ENCODE measurements at places on chromosomes 6 and 20.
A peak's percentile ranks its signal among the peaks of the same experiment; 100 is the strongest.

DNA sequence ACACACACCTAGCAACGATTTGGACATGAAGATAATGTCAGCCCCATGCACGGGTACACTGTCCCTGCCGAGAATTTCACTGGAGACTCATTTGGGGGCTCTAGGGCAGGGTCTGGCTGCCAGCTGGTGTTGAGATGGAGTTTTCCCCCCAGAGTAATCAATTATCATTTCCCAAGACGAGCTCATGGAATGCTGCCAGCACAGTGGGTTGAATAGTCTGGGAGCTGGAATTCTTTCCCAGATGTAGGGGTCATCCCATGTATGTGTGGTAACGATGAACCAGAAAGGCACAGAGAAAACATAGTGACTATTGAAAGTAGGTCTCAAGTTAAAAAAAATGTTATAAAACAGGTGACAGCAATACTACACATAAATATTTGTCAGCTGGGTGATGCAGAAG, 579.9 kb downstream of the MAFB start:
- DNase-seq = no peak

- DNase-seq = peak; percentile 92
Observed at GRCh38 chr20:38873050-38873581, 53.1 kb upstream of the FAM83D start.

DNA sequence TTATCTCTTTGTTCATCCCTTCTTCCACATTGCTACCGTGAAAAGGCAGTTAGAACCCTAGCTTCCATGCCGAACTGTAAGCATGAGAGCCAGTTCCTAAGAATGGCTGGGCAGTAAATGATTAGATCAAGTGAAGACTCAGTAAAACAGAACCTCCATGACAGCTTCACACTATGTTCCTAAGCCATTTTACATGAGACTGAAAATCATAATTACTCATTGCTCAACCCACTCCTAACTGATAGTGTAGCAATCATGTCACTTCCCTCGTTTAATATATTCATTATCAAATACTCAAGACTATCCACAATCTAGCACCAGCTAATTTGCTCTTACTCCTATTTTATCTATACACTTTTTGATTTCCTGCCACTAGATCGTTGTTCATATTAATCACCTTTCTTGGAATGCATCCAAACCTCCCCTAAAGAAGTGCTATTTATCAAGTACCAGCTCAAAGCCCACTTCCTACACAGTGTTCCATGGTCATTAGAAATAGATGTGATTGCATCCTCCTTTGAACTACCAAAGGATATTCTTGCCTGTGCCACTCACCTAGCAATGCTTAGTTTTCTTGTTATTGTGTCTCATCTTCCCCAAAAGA, 6.0 kb downstream of the TMEM30A start:
- no peak for DNase-seq

- no peak for DNase-seq
Observed at GRCh38 chr20:19338380-19338779, 125.9 kb downstream of the SLC24A3 start.

- DNase-seq = no peak
Observed at GRCh38 chr20:56986931-56987720, 279.3 kb downstream of the BMP7 start.

DNA sequence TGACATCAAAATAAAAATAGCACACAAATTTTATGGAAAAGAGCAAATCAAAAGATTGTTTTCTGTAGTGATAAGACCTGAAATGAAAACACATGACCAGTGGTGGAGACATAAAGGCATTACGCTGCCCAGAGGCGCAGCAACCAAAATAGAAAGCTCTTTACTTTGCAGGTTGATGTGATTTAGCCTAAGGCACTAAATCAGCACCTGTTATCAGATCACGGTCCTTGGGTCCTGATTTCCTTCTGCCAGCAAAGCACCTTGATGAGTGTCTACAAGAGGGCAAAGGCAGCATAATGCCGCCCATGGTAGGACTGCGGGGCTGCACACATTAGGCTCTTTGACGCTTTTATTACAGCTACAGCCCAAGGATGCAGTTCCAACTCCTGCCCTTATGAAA, 19.3 kb upstream of the RAMACL start:
- no peak for DNase-seq

GRCh38 chr6:24454452-24454851, 34.9 kb downstream of the GPLD1 start:
- no peak for DNase-seq

DNA sequence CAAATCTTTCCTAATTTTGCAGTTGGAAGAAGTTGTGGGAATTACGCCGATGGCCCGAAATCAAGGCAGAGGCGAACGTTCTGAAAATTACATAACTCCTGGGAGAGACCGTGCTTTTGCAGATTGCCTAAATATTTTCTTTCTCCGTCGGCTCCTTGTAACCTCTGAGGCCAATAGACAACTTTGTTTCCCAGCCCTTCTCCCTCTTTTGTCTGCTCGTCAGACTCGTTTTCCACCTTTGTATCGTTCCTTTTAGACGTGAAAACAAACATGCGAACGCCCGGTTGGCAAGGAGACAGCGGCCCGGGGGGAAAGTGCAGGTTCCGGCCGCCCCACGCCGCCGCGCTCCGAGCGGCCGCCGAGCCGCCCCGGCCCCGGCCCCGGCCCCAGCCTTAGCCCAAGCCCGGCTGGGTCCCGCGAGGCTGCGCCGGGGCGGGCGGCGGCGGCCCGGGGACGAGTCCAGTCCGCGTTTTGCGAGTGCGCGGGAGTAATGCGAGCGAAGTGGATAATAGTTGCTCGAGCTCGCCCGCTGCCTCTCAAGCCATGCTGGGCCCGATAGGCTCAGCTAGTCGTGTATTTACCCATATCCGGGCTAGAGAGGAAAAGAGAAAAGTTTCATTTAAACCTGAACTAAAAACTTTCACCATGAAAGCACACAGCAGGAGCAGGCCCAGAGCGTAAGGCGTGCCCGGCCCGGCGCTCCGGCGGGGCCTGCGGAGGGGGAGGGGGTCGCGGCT, at the start of gene ARID1B:
TSS of gene ARID1B (plus strand) at position 539 of the 737 bp plus-strand sequence. CDS start 303 bp downstream, outside the sequence.
- peak; percentile 87 for DNase-seq

DNA sequence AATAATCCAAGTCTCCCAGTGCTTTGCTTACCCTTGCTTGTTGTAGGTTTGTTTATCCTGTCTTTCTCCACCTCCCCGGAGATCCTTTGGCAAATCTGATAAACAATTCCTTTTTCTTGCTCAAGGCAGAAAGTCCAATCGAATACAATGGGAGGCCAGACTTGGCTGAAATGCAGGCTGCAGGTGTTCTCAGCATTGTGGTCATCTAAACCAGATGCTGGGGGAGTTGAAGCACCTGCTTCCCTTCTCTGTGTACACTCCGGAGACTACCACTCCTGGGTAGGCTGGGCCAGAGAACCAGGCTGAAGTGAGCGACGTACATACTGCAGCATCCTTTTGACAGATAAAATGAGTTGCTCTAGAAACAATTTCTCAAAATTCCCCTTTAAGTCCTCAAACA, 82.6 kb upstream of the PREP start:
- DNase-seq = no peak

- peak; percentile 60 for DNase-seq
Observed at GRCh38 chr6:41278699-41279405, 7.6 kb downstream of the TREM1 start.

- DNase-seq = no peak
Observed at GRCh38 chr20:34952671-34953070, 2.9 kb downstream of the GSS start.

DNA sequence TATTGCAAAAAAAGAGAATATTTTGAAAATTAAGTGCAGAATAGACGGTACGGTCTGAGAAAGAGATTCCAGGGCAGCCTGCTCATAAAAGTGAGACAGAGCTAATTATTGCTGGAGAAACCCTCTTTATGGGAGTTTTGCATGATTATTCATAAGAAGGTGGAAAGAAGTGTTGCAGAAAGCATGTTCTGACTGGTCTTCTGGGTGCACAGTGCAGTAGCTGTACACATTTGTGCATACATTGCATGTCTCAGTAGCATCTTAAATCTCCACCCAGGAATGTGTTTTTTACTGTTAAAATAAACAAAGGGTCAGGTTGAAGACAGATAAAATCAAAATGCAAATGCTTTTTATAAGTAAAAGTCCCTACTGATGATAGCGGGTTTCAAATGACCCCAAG, 1813.6 kb upstream of the DEFB115 start:
- no peak for DNase-seq

DNA sequence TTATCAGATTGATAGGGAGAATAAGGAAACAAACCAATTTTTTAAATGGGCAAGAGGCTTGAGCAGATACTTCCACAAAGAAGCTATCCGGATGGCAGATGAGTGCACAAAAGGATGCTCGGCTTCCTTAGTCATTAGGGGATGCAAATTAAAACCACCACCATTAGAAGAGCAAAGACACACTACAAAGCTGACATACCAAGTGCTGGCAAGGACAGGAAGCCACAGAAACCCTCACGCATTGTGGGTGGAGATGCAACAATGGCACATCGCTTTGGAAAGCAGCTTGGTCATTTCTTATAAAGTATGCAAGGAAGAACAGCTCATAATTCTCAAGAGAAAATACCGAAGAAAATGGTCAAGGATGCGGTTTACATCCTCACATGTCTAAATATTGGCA, 19.8 kb downstream of the BFSP1 start:
- no peak for DNase-seq

- no peak for DNase-seq
Observed at GRCh38 chr6:134623401-134623800, 305.5 kb upstream of the SGK1 start.

DNA sequence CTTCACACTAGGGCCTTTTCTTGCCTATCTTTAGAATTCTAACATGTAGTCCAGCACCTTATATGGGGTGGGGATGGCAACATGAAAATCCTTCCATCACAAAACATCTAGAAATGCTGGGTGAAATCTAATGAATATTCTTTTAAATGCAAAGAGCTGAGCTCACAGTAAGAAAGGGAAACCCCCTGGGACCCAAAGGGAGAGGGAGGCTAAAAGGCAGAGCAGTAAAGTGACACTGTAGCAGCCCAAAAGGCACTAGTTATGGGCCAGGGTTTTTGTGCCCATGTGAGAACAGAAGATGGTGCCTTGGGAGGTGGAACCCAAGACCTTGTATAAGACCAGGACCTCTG, 66.7 kb downstream of the TRAM2 start:
- DNase-seq = no peak

DNA sequence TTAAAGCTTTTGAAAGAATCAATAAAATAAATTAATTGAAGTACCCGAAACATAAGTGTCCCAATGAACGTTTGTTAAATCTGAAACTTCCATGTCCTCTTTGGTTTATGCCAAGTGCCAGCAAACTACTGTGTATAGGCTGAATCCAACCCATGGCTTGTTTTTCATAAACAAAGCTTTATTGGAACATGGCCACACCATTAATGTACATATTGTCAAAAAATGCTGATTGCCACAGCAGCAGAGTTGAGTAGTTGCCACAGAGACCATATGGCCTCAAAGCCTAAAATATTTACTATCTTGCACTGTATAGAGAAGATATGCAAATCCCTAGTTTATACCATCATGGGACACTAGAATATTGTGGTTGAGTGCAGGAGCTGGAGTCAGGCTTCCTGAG, 406.1 kb downstream of the MAFB start:
- no peak for DNase-seq

DNA sequence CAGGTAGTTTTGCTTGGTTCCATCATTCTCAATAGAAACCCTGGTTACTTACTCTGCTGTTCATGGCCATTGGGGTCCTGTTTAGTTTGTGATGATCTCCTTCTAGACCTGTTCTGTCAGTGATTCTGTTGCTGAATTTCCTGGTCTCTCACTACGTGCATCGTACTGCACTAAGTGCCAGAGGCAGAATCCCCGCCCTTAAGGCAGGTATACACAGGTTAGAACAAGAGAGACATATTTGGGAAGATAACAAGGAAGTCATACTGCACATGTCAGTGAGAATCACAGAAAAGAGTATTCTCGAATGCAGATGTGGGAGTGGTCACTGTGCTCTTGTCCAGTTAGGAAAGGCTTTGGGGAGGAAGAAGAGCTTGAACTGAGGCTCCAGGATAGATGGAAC, 148.1 kb upstream of the MYLIP start:
- DNase-seq = no peak

DNA sequence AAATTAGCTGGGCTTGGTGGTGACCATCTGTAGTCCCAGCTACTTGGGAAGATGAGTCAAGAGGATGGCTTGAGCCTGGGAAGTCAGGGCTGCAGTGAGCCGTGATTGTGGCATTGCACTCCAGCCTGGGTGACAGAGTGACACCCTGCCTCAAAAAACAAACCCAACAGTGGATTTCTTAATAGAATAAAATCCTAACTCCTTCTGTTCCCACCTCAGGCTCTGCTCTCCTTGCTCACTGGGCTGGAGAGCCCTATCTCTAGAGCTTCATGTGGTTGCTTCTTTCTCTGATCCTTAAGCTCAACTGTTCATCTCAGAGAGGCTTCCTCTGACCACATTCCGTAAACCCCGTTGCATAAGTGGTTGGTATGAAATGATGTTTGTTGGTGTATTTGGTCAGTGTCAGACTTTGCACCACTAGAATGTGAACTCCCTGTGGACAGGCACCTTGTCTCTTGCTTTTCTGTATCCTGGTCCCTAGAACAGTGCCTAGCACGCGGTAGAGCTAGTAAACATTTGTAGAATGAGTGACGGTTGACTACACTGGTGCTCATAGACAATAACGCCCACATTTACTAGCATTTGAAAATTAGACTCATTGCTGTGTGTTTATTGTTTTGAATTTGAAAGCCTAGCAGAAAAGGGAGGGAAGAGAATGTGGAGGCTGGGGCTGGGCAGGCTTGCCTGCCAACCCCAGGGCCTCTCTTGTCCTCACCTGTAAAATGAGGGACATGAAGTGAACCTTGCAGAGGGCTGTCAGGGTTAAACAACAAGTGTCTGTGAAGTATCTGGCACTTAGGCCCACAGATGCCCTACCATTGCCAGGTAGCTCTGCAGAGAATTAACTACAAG, 4.2 kb downstream of the MAPRE1 start:
- no peak for DNase-seq

- peak; percentile 1 for DNase-seq
Observed at GRCh38 chr6:162798546-162799266, 70.9 kb downstream of the PACRG start.

- DNase-seq = no peak
Observed at GRCh38 chr20:22921595-22922421, 113.3 kb upstream of the SSTR4 start.

DNA sequence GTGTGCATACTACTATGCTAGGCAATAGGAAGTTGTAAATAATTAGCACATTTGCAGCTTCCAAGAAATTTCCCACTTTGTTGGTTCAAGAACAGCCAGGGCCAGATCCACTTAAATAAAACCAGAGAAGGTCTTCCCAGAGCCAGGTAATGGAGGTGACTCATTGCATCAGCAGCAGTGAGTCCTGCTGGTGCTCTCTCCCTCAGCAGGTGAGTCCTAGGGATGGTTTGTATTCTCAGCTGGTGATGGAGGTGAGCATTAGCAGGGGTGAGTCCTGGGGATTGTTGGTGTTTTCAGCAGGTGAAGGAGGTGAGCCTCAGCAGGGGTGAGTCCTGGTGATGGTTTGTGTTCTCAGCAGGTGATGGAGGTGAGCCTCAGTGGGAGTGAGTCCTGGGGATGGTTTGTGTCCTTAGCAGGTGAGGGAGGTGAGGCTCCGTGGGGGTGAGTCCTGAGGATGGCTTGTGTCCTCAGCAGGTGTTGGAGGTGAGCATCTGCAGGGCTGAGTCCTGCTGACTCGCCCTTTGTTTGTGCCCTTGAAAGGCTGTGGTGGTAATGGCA, 232.8 kb upstream of the EXOC2 start:
- no peak for DNase-seq

- DNase-seq = no peak
Observed at GRCh38 chr6:142838821-142839685, 105.9 kb downstream of the HIVEP2 start.
